ENCODE measurements at places on chromosomes 1 and 21. TPM values are rescaled to one million over a fixed set of nuclear protein-coding genes. Genes with fewer than 3 reads are reported as not detected.
A peak's percentile ranks its signal among the peaks of the same experiment; 100 is the strongest.

Gene MAP3K6
- total RNA-seq: 43.0 TPM

- DNase-seq: no peak
- H3K4me3 ChIP-seq: no peak overlapping the region
- H3K27ac ChIP-seq: no peak overlapping the region
- H3K27me3 ChIP-seq: no peaks in the 10 kb centered on the region
These were observed 30.6 kb downstream of the FAM78B start for GRCh38 chr1:166136222-166136621.

DNA sequence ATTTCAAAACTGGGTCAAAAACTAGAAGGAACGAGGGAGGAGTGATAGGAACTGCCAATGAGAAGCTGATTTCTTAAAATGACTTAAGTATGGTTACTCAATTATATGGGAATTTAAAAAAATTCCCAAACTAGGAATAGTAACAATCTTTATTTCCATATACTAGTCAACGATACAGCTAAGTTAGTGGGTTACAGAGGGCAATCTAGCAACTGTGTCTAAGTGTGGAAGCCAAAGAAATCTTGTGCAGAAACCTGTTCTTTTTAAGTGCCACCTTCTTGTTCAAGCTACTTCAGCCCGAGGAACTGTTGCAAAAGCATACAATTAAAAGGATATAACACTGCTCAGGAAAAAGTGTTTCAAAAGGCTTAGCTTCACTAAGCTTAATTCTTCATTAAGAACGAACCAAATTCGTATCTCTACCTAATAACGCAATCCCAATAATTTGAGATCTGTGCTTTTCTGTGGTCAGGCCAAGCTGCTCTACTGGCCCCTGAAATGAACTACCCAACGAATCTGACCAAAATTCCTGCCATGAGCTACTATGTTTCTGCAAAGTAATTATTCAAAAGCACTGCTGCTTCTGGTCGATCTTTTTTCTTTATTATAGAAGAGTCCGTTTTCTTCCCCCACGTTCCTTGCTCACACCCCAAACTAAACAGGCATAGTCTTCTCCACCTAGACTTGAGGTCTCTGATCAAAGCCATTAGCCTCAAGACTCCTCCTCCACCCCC, 1.8 kb downstream of the USP24 start:
- peaks cover 72% of the 10 kb centered on the region for H3K4me1 ChIP-seq
- H3K27me3 ChIP-seq: no peaks in the 10 kb centered on the region
- no peak for DNase-seq
- H3K4me3 ChIP-seq: peak overlapping the region; percentile 93
- no peaks in the 10 kb centered on the region for H3K36me3 ChIP-seq
- peak overlapping the region; percentile 90 for H3K27ac ChIP-seq

- no peak for DNase-seq
- peaks cover 64% of the 10 kb centered on the region for H3K4me1 ChIP-seq
- H3K27ac ChIP-seq: no peak overlapping the region
- no peaks in the 10 kb centered on the region for H3K36me3 ChIP-seq
- H3K4me3 ChIP-seq: no peak overlapping the region
- no peaks in the 10 kb centered on the region for H3K27me3 ChIP-seq
These were observed 4.0 kb downstream of the EDN2 start for GRCh38 chr1:41480204-41481108.

Gene UMODL1
- 0.68 TPM for total RNA-seq

Gene LMOD1
- total RNA-seq: 15.9 TPM

- no peaks in the 10 kb centered on the region for H3K36me3 ChIP-seq
- no peaks in the 10 kb centered on the region for H3K27me3 ChIP-seq
- DNase-seq: no peak
- peaks cover 32% of the 10 kb centered on the region for H3K4me1 ChIP-seq
- no peak overlapping the region for H3K4me3 ChIP-seq
These were observed 102.5 kb upstream of the USP24 start for GRCh38 chr1:55317673-55318072.

- H3K36me3 ChIP-seq: peaks cover 67% of the 10 kb centered on the region
- H3K4me3 ChIP-seq: no peak overlapping the region
- H3K27me3 ChIP-seq: no peaks in the 10 kb centered on the region
- no peak for DNase-seq
- no peaks in the 10 kb centered on the region for H3K4me1 ChIP-seq
These were observed 9.6 kb downstream of the TMEM9 start for GRCh38 chr1:201144701-201145100.

Gene SLC6A17
- total RNA-seq: 1.6 TPM

DNA sequence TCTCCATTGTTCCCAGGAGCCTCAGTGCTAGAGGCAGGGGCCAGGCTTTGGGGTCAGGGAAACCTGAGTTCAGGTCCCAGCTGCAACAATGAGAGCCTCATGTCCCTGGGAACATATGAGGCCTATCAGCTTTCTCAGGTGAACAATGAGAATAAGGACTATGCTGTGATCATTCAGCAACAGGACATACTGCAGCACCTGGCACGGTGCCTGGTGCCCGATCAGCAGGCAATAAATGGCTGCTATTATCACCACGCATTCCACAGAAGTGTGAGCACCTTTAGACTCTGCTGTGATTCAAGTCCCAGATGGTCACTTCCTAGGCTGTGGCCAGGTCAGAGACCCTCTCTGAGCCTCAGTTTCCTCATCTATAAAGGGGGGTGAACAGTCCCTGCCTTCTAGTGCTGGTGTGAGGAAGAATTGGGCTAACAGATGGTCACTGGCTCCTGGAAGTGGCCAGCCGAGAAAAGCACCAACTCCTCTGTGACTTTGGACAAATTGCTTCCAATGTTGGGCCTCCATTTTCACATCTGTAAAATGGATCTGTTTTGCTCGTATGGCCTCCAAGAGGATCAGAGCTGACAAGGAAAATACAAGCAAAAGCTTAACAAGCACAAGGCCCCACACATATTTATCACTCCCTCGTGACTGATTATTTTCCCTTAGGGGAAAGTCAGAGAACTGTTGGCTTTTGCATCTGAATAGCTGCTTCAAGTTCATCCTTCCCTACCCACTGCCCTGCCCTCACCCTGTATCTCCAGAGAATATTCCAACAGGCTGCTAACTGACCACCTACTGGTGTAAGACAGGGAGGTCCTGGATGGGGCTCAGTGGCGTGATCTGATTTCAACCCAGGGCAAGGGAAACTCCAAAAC, 1.1 kb downstream of the SLC5A9 start:
- no peak for DNase-seq
- no peak overlapping the region for H3K4me3 ChIP-seq
- H3K36me3 ChIP-seq: no peaks in the 10 kb centered on the region
- no peaks in the 10 kb centered on the region for H3K27me3 ChIP-seq
- H3K4me1 ChIP-seq: no peaks in the 10 kb centered on the region

Gene PKN2
- total RNA-seq: 46.8 TPM

Gene IRF2BP2
- 154 TPM for total RNA-seq

- H3K4me3 ChIP-seq: no peak overlapping the region
- peaks cover 19% of the 10 kb centered on the region for H3K36me3 ChIP-seq
- no peak for DNase-seq
- H3K27me3 ChIP-seq: no peaks in the 10 kb centered on the region
- H3K4me1 ChIP-seq: peaks cover 3% of the 10 kb centered on the region
These were observed 186.4 kb downstream of the HMCN1 start for GRCh38 chr1:185920602-185921001.

Gene SLC5A9
- total RNA-seq: not detected

GRCh38 chr21:29372063-29372802, 73.5 kb downstream of the BACH1 start:
- no peaks in the 10 kb centered on the region for H3K27me3 ChIP-seq
- no peak for DNase-seq
- H3K36me3 ChIP-seq: peaks cover 19% of the 10 kb centered on the region
- H3K4me1 ChIP-seq: peaks cover 3% of the 10 kb centered on the region

Gene OLFML3
- total RNA-seq: 37.0 TPM

GRCh38 chr1:201426479-201427310, 5.2 kb upstream of the TNNI1 start:
- H3K27me3 ChIP-seq: no peaks in the 10 kb centered on the region
- no peak for DNase-seq
- no peak overlapping the region for H3K4me3 ChIP-seq
- no peaks in the 10 kb centered on the region for H3K36me3 ChIP-seq

DNA sequence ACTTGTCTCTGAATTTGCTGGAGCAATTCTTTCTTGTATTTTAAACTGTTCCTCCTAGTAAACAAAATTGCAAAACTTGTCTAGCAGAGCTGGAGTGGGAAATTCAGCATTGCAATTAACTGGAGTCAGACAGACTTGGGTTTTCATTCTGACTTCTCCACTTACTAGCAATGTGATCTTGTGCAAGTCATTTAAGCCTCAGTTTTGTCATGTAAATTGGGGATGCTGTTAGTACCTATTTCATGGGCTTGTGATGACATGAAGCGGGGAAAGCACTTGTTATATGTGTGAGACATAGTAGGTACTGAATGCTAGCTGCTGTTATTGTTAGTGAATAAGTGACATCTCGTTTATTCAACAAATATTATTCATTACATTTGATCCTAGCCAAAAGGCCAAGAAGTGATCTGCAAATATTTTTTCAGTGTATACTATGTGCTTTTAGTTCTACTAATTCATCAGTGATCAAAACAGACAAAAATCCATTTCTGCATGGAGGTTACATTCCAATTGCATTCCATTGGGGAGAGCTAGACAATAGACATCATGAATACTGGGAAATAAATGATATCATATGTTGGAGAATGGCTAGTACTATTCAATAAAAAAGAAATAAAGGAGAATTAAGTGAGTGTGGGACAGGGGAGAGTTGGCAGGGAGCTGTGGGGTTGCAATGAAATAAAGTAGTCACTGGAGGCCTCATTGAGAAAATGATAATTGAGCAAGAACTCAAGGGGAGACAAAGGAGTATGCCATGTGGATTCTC, 47.1 kb downstream of the CACHD1 start:
- H3K4me3 ChIP-seq: no peak overlapping the region
- H3K27me3 ChIP-seq: no peaks in the 10 kb centered on the region
- no peak for DNase-seq
- peak overlapping the region; percentile 12 for H3K27ac ChIP-seq
- peaks cover 67% of the 10 kb centered on the region for H3K4me1 ChIP-seq

GRCh38 chr1:54643736-54644135, 2.1 kb downstream of the MROH7 start:
- H3K27ac ChIP-seq: no peak overlapping the region
- peaks cover 20% of the 10 kb centered on the region for H3K27me3 ChIP-seq
- H3K4me1 ChIP-seq: no peaks in the 10 kb centered on the region
- DNase-seq: no peak
- peaks cover 2% of the 10 kb centered on the region for H3K36me3 ChIP-seq

DNA sequence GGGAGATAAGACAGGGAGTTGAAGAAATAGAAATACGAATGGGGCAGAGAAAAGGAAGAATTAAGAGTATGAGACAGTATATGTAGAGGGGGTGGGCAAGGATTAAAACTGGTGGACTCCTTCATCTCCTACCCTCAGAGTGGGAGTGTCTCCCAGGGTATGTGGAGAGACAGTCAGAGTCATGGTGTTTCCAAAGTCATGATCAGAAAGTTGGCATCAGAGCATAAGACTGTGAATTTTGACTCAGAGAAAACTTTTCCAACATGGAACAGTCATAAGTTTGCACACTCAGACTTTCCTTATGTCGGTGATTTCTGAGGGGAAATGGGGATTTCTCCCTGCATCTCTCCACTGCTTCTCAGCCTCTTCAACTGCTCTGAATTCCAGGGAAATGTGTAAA, 2.4 kb downstream of the CD84 start:
- peaks cover 2% of the 10 kb centered on the region for H3K27me3 ChIP-seq
- H3K4me1 ChIP-seq: no peaks in the 10 kb centered on the region
- no peak overlapping the region for H3K27ac ChIP-seq
- no peaks in the 10 kb centered on the region for H3K36me3 ChIP-seq

GRCh38 chr1:56898879-56899278, 44.3 kb downstream of the C8A start:
- H3K4me1 ChIP-seq: no peaks in the 10 kb centered on the region
- H3K36me3 ChIP-seq: no peaks in the 10 kb centered on the region
- H3K27ac ChIP-seq: no peak overlapping the region
- peaks cover 18% of the 10 kb centered on the region for H3K27me3 ChIP-seq
- DNase-seq: no peak

Gene HHIPL2
- 0.13 TPM for total RNA-seq

- H3K4me3 ChIP-seq: no peak overlapping the region
- H3K36me3 ChIP-seq: peaks cover 51% of the 10 kb centered on the region
- peaks cover 7% of the 10 kb centered on the region for H3K4me1 ChIP-seq
- no peak overlapping the region for H3K27ac ChIP-seq
These were observed 46.0 kb downstream of the MPZL1 start for GRCh38 chr1:167767761-167768160.

Gene CFHR1
- total RNA-seq: not detected

GRCh38 chr1:21816602-21817302, 4.7 kb downstream of the LDLRAD2 start:
- DNase-seq: no peak
- H3K27ac ChIP-seq: no peak overlapping the region
- peaks cover 5% of the 10 kb centered on the region for H3K36me3 ChIP-seq
- H3K4me3 ChIP-seq: no peak overlapping the region
- H3K4me1 ChIP-seq: peaks cover 6% of the 10 kb centered on the region

DNA sequence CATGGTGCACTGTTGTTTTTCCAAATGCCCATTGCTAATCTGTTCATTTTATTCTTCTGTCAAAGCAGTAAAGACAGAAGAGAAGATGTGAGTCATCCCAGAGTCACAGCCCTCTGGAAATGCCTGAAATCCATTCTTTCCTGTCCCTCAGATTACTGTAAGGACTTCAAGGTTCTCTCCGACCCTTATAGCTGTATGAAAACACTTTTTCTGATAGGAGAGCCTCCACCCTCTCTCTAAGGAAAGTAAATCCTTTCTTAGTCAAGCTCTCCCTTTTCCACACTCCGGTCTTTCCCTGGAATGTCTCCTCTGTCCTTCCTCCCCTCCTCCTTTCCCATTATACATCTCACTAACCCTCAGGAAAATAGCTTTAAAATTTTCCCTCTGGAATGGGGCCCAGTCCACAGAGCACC, 3.5 kb upstream of the PRDX6 start:
- DNase-seq: no peak
- peak overlapping the region; percentile 31 for H3K4me3 ChIP-seq
- peaks cover 5% of the 10 kb centered on the region for H3K36me3 ChIP-seq

DNA sequence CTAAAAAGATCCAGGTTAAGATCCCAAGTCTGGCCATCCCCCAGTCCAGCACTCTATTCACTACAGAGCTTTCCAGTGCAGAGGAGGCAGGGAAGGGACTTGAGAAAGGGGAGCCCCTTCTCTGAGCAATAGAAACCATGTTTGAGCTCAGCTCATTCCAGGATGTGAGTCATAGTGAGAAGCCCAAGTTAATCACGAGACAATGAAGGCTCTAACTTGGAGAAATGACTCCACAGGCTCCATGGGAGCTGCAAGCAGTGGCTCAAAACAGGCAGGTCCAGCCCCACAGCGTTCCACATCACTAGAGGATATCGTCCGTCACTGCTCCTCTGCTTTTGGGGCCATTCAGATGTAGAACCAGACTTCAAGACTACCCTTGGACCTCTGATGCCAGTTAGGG, 59.1 kb downstream of the CAMK2N1 start:
- no peak overlapping the region for H3K4me3 ChIP-seq
- H3K27ac ChIP-seq: no peak overlapping the region
- peaks cover 7% of the 10 kb centered on the region for H3K4me1 ChIP-seq
- H3K27me3 ChIP-seq: peaks cover under 1% of the 10 kb centered on the region

GRCh38 chr1:28171246-28171645, 5.2 kb downstream of the PTAFR start:
- no peak overlapping the region for H3K27ac ChIP-seq
- H3K27me3 ChIP-seq: no peaks in the 10 kb centered on the region
- H3K4me3 ChIP-seq: no peak overlapping the region

All from osteocyte (in vitro differentiated cells).